ENCODE measurements at places on chromosomes 5 and 9. TPM values are rescaled to one million over a fixed set of nuclear protein-coding genes. Genes with fewer than 3 reads are reported as not detected.

GRCh38 chr5:8491254-8491653 is 622.3 kb downstream of the MTRR start:
- no peak for DNase-seq

DNA sequence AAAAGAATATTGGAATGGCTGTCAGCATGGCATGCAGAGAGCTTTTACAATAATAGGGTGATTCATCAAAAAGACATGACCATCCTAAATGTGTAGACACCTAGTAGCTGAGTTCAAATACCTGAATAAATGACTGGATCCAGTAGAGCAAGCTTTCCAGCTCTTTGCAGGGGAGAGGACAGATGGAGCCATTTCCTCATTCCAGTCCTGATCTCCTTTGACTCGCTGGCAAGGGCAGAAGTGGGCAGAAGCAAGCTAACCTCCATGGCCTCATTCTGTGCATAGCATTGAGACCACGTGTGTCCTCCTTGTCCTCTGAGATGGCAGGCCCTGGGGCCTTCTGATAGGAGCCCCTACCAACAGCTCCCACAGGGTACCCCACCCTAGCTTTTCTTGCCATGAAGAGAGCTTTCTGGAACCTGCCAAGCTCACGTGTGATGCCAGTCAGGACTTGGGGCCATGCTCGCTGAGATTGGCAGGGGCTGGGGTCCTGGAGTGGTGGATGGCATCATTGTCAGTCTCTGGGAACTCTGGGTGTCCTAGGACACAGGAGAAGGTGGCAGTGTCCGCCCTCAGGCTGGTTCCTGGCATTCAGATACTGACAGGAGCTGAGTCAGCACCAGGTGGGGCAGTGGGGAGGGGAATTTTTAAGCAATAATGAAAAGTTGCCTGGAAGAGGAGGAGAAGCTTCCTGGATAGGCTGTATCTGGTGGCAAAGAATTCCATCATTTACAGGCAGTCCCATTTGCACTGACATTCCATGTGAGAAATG is 33.6 kb downstream of the WWC1 start:
- DNase-seq = no peak

Gene PCDHGB7
- total RNA-seq = 14.3 TPM

DNA sequence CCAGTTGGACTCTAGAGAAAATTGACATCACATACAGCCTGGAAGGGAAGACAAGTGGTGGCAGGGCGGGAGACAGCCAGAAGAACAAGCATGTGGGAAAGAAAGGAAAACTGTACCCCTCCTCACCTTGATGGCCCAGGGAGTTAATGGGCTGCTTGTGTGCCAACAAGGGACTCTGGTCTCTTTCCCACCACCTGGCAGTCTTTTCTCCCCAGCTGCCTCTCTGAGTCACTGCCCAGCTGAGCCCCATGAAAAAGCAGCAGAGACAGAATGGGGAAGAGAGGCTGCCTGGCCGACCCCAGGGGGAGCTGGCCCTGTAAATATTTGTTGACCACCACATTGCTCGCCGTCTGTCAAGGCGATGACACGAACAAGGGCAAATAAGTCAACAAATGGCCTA is 359.4 kb downstream of the ENC1 start:
- no peak for DNase-seq

Gene GFI1B
- total RNA-seq = 1.1 TPM

Gene PKD2L2
- total RNA-seq = not detected

DNA sequence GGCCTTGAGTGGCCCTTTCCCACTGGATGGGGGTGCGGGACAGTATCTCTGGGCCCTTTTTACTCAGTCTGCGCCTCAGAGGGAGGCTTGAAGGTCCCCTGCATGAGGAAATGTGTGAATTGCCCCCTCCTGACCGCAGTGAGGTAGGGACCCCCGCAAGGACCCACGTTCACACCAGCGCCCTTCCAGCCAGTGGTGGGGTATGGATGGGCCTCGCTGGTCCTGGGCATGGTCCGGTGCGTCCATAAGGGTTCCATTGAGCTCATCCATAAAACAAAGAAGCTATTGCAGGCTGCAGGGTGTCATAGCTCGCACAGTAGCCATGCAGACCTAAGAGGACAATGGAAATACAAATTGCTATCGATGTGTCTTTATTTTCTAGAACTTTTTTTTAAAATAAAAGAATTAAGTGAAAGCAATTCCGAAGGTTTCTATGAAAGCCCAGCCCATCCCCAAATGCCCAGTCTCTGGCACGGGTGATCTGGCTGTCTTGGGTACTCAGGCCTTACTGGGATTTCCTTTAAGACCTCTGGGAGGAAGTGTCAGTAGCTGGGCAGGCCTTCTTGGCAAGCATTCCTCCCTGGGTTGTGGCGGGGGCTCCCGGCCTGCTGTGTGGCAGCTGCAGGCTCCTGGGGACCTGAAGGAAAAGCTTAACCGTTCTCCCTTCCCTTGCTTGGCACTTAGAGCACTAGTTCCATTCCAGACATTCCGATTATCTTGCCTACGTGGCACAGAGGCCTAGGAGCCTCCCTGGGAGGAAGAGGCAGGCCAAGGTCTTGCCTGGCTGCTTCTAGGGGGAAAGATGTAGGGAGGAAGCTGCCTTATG is 1.5 kb upstream of the SEMA5A start:
- no peak for DNase-seq

- no peak for DNase-seq
Observed at GRCh38 chr9:97906236-97906831, 16.0 kb downstream of the TRMO start.

GRCh38 chr9:118268046-118268445 is 563.8 kb downstream of the TLR4 start:
- no peak for DNase-seq

GRCh38 chr9:13322828-13323550 is 43.5 kb upstream of the MPDZ start:
- DNase-seq = no peak

DNA sequence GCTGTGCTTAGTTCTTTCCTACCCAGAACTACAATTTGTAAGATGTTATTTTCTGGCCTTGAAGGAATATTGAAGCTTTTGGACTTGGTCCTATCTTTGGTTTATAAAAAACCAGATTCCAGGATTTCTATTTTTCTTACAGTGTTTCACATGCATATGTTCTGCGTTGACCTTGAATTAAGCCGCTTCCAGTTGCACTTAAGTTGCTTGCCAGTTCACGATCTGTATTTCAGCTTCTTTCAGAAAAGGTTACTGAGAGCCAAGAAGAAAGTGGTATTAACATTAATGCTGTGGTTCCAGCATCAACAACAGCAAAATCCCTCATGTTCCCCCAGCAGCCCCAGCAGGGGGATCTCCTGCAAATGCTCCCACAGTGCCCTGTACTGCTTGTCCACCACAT is 156.4 kb upstream of the ADAMTS16 start:
- no peak for DNase-seq

DNA sequence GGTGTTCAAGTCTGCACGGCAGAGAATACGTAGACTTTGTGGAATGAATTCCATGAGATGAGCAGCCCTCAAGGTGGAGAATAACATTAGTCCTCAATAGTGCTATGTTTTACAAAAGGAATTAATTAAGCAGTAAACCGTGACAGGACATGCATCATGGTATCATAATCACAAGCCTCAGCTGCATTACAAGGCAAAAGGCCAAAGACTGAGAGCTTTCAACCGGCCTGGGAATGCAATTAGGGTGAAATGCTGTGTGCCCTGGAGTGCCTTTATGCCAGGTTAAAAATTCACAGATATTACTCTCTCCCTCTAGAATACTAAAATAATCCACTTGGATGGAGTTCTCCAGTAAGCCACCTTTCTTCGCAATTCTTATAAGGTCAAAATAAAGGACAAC is 270.6 kb downstream of the MLLT3 start:
- no peak for DNase-seq

DNA sequence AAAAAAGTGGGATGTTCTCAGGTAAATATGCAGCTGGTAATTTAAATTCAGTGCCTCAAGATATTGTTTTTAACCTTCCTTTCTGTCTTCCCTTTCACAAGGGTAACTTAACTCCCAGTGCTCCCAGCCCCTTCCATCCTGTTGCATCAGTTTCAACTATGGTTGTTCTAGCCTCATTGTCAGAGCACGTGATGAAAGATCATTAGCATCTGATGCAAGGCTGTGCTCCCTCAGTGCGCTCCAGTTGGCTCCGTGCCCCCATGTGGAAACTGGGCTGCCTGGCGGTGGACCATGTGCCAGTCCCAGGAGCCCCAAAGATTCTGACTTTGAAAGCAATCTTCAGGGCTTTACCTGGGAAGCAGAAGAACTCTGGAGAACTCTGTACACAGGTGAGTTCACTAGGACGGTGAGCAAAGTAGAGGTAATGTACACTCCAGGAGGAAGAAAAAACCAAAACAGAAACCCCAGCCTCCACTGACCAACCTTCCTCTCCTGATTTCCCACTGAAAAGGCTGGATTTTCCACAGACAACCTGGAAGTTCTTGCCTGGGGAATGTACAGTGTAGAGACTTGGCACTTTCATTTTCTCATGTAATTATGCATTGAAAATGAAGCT is 96.9 kb downstream of the SLC1A3 start:
- no peak for DNase-seq

DNA sequence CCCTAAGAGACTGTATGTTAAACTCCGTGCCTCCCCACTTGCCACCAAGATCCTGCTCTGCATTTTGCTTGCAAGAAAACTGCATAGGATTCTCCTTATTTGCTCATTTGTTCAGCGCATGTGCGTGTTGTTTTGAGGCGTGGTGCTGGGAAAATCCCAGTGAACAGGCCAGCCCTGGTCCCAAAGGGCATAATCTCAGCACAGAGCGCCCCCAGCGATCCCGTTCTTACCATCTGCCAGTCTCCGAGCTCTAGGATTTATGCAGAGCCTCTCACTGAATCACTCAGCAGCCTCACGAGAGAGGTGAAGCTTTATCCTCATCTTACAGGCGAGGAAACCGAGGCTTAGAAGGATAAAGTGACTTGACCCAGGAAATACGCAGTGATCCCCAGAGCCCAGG is 11.5 kb downstream of the PRRX2 start:
- no peak for DNase-seq

Gene NUTM2F
- total RNA-seq = not detected

GRCh38 chr9:95167998-95168397 is 149.5 kb downstream of the FANCC start:
- peak; percentile 43 for DNase-seq

Gene ARL14EPL
- not detected for total RNA-seq

Gene TNFSF8
- 0.99 TPM for total RNA-seq

Gene UBE2QL1
- total RNA-seq = 32.5 TPM

Gene ATOSB
- total RNA-seq = 16.3 TPM

Gene C9orf153
- total RNA-seq = 1.2 TPM

Gene SLC6A18
- not detected for total RNA-seq

DNA sequence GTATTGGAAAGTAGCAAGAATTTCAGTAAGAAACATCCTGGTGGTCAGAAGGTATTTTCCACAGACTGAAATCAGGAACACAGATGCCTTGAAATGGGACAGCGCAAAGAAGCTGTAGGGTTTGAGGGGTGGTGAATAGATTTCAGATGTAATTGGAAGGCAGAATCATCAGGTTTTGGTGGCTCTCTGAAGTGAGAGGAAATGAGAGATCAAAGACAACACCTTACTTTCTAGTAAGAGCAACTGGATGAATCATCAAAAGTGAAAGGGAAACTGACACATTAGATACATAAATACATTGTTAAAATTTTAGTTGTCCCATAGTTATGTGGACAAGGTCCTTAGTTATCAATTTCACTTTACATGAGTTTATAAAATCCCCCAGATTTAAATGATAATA is 188.2 kb upstream of the SLC27A6 start:
- DNase-seq = no peak

Gene OTP
- 0.83 TPM for total RNA-seq

Gene NTNG2
- total RNA-seq = 5.4 TPM

Gene SLC31A1
- 22.9 TPM for total RNA-seq

- no peak for DNase-seq
Observed at GRCh38 chr9:110252509-110253139, 3.7 kb downstream of the TXN start.

GRCh38 chr9:86329649-86330048 is 24.6 kb downstream of the TUT7 start:
- no peak for DNase-seq

DNA sequence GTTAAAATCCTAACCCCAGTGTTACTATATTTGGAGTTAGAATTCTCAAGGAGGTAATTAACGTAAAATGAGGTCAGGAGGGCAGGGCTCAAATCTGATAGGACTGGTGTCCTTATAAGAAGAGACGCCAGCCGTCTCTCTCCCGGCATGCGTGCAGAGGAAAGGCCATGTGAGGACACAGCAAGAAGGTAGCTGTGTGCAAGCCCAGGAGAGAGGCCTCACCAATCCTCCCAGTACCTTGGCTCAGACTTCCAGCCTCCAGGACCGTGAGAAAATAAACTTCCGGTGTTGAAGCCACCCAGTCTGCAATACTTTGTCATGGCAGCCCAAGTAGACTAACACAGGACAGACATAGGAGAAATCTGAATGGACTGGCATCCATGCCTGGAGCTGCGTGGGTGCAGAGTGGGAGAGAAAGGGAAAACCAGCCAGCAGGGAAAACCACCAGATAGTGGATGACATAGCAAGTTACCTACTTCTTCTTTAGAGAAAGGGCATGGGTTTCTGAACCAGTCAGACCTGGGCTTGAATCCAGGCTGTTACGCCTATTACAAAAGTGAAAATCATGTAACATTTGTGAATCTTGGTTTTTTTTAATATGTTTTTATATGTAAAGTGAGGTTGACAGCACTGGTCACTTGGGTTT is 89.2 kb downstream of the FSTL4 start:
- DNase-seq = no peak

GRCh38 chr9:37974506-37975173 is 70.7 kb upstream of the SLC25A51 start:
- no peak for DNase-seq

- DNase-seq = no peak
Observed at GRCh38 chr5:126543660-126544059, 51.4 kb downstream of the ALDH7A1 start.

- no peak for DNase-seq
Observed at GRCh38 chr5:56580864-56581263, 234.5 kb upstream of the MAP3K1 start.

- DNase-seq = no peak
Observed at GRCh38 chr5:51995773-51996306, 612.6 kb downstream of the ISL1 start.

DNA sequence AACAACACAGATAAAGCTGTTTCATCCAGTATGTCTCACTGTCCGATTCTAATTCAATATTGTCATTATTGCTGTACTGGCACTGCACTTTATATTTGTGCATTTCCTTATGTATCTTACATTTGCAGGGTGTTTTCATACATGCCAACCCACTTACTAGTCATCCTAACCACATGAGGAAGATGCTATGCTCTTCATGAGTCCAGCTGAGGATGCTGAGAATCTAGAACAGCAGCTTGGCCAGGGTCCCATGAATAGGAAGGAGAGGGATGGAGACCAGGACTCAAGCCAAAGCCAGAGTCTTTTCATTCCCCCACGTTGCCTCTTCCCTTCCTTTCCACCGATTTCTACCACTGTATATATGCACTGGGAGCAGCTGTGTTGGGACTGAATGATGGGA is 292.8 kb upstream of the KLF4 start:
- DNase-seq = no peak

Gene WDR38
- 0.59 TPM for total RNA-seq

DNA sequence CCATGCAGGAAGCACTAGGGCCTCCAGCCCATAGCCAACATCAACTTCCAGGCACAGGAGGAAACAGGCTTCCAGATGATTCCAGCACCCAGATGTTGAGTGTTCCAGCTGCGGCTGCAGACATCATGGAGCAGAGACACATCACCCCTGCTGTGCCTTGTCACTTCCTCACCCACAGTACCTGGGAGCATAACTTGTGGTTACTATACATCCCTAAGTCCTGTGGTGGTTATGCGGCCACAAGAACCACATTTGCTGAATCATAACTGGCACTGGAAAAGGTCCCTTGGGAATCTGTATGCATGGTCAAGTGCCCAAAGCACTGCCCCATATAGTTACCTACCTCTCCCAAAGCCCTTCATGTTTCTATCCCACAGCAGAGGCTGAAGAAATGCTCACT is 56.6 kb downstream of the WHRN start:
- DNase-seq = no peak
